ENCODE measurements at places on chromosomes 7 and 10.

- no peak for DNase-seq
Observed at GRCh38 chr7:34277016-34277802, 371.9 kb downstream of the BMPER start.

DNA sequence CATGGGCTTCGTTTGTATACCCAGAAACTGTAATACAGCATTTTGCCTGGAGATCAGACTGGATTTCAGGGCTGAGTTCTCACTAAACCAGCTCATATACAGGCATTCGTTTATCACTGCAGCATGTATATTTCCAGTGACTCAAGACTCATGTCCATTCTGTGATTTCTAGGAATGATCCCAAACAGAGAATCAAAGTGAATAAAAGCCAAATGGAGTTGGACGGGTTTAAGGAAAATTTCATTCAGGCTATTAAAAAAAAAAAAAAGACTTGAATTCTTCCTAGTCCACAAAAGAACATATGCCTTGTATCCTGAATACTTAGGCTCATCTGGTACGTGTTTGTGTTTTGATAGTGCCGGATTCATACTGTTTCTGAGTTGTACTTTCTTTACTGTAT is 46.8 kb downstream of the TET1 start:
- DNase-seq, result no peak

GRCh38 chr7:30330134-30331111 is 46.0 kb downstream of the ZNRF2 start:
- peak; percentile 87 for DNase-seq

- no peak for DNase-seq
Observed at GRCh38 chr7:610531-611280, 91.1 kb upstream of the PDGFA start.

GRCh38 chr7:36625247-36625646 is 99.0 kb downstream of the AOAH start:
- no peak for DNase-seq

- no peak for DNase-seq
Observed at GRCh38 chr7:44636041-44636584, 29.7 kb downstream of the OGDH start.

GRCh38 chr10:93680412-93681047 is 21.9 kb downstream of the FRA10AC1 start:
- DNase-seq, result peak; percentile 78

GRCh38 chr7:17934094-17934493 is 6.2 kb downstream of the SNX13 start:
- DNase-seq, result no peak

- DNase-seq, result no peak
Observed at GRCh38 chr7:1973321-1974251, 259.2 kb downstream of the MAD1L1 start.

DNA sequence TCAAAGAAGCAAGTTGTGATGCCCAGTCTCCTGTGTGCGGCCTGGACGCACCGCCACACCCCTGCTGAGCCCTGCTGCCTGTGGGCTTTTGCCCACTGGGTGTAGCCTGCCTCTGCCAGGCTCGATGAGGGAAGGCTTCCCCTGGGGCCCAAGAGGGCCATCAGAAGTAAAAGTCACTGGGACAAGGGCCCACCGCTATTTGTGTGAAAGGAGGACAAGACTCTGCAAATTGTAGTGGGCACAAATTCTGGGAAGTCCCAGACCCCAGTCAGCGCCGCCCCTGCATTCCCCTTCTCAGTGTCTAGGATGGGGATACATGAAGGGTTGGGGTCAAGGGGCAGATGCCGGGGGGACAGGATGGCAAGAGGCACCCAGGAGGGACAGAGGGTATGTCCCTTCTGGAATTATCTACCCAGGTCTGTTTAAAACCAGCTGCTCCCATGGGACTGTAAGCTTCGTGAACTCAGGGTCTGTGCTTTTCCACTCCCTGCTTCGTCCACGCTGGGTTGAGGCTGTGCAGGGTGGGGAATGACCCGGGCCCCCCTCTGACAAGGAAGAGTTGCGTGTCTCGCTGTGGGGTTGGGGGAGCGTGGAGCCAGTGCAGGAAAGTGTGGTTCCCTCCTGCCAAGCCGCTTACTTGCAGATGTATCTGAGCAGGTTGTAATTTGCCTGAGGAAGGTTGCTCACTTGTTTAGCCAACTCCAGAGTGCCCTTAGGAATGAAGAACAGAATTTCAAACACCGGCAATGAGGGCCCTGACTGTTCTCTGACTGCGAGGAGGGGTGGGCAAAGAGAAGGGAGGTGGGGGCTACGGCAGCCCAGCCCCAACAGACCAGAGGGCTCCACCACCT is 147.2 kb downstream of the MAPK8 start:
- no peak for DNase-seq

GRCh38 chr7:45986355-45987298 is 65.6 kb upstream of the IGFBP3 start:
- DNase-seq, result no peak

GRCh38 chr10:71460615-71461014 is 63.9 kb downstream of the CDH23 start:
- no peak for DNase-seq

- DNase-seq, result no peak
Observed at GRCh38 chr10:121284936-121285335, 313.3 kb downstream of the FGFR2 start.

GRCh38 chr10:71392292-71392691 is 4.4 kb upstream of the CDH23 start:
- no peak for DNase-seq

DNA sequence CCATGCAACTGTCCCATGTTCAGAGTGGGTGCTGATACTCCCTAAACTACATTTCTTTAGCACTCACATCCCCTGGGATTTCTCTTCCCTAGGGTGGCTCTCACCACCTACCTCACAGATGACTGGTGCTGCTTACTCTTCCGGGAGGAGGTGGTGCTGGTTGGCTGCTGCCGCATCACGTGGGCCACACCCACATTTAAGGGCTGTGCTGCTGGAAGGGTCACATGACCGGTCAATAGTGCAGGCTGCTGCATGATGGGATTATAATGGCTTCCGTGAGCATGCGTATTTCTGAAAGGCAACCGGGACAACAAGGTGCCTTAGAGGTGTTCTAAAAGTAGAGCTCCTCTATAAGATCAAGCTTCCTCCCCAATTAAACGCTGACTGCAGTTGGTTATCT is 76.8 kb downstream of the CLEC2L start:
- no peak for DNase-seq

DNA sequence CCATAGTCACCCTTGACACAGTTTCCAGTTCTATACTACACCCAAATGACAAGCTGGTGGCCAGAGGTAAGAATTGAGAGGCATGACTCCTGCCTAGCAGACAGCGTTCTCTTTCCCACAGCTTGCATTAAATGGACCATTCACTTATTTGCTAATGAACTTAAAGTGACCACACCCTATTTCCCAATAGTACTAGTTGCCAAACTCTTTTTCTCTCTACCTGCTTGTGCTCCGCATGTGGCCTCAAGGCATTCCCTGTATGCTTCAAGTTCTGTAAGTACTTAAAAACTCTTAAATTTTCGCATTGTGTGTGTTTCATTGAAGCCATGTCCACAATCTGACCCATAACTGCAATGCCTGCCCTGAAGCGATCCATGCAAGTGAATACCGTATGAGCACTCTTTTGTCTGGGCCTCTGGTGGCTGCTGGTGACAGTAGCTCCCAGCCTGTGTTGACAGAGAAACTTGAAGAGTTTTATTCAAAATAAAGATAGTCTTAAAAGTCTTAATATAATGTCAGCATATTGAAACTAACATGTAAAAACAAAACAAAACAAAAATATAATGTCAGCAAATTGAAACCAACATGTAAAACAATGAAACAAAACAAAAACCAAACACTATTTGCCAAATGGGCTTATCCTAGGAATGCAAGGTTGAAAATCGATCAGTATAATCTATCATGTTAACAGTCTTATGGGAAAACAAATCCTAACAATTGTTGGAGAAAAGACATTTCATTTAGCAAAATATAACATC is 73.6 kb downstream of the CCSER2 start:
- no peak for DNase-seq

DNA sequence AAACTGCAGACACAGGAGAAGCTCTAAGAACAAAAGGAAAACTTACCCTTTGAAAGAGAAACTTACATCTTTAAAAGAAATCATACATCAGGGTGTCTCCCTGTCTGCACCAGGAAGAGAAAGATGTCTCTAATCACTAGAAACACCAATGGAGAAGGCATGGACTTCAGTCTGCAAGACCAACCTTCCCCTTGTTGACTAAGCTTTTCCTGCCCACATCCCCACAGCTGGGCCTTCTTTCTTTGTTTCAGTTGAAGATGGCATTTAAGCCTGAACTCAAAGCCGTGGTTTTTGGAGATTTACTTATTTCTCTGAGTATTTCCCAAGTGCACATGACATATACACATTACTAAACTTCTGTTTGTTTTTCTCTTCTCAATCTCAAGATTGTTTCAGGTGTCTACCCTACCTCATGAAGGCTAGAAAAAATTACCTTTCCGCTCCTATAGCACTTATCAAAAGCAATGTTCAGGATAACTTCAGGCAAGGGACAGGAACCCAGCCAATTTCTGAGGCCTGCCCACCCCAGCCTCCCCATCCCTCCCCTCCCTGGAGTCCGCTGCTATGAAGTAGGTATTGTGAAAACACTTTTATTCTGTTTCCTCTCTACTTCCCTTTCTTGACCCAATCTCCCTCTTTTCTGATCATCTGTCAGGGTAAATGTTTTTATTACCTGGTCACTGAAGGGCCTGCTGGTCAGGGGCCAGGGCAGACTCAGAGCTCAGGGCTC is 2.8 kb upstream of the SLC29A3 start:
- no peak for DNase-seq

- no peak for DNase-seq
Observed at GRCh38 chr10:62000726-62001125, 99.2 kb downstream of the ARID5B start.

GRCh38 chr7:73824986-73825385 is 5.8 kb upstream of the CLDN4 start:
- DNase-seq, result no peak

GRCh38 chr7:29421010-29421956 is 142.4 kb upstream of the PRR15 start:
- no peak for DNase-seq

DNA sequence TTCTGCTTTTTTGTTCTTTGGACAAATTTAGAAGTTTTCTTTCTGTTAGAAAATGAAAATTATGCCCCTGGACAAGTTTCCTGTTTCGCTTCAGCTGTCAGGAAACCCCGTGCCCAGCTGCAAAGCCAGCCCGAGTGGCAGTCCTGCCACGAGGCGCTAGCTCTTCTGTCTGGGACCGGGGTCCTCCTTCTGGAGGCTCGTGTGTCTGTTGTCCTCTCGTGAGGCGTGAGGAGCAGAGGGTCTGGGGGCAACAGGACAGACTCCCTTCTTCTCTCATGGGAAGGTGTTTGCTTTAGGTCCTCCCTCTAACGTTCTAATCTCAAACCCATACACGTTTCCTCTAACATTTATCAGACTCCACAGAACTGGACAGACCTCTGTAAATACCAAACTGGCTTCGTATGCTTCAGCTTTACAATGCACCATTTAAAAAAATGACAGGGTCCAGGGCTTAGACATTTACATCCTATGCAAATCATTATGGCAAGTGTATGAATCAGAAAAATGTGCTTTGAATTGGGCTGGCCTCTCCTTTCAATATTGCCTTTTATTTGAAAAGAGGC is 184.5 kb upstream of the SHH start:
- DNase-seq, result no peak

DNA sequence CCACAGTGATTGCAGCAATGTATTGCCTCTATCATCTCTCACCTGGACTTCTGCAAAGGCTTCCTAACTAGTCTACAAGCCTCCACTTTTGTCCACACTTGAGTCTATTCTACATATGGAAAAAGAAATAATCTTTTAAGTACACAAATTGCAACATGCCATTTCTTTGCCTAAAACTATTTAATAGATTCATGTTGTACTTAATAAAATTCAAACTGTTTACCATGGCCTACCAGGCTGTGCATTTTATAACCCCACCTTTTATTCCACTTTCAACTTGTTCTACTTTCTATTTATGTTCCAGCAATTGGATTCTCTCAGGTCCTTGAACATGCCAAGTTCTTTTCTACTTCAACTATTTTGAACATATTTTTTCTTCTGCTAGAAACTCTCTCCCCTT is 128.7 kb downstream of the GPR85 start:
- DNase-seq, result no peak

DNA sequence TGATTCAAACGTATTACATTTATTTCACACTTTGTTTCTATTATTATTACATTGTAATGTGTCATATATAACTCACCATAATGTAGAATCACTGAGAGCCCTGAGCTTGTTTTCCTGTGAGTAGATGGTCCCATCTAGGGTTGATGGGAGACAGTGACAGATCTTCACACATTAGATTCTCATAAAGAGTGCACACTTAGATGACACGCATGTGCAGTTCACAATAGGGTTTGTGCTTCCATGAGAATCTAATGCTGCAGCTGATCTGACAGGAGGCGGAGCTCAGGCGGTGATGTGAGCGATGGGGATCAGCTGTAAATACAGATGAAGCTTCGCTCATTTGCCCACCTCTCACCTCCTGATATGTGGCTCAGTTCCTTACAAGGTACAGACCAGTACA is 36.1 kb downstream of the BMPER start:
- DNase-seq, result no peak

- DNase-seq, result no peak
Observed at GRCh38 chr10:3331690-3332230, 159.2 kb upstream of the PITRM1 start.

GRCh38 chr7:156196649-156197048 is 384.4 kb upstream of the SHH start:
- DNase-seq, result no peak

- no peak for DNase-seq
Observed at GRCh38 chr10:88067737-88068136, 204.3 kb downstream of the PTEN start.

DNA sequence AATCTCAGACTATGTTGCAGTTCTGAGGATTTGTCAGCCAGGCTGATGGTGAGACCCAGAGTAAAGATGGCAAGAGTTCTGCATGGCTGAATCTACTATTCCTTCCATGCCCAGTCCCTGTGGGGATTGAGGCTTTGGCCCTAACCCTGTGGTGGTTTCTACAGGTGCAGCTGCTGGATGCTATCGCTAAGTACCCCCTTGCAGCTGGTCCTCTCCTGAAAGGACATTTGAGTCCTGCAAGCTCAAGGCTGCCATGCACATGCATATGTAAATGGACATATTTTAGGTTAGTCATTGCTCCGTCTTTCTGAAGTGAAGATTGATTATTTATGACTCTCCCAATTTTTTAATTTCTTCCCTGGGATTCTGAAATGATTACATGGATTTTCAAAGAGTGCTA is 1122.2 kb upstream of the CELF2 start:
- DNase-seq, result peak; percentile 97

DNA sequence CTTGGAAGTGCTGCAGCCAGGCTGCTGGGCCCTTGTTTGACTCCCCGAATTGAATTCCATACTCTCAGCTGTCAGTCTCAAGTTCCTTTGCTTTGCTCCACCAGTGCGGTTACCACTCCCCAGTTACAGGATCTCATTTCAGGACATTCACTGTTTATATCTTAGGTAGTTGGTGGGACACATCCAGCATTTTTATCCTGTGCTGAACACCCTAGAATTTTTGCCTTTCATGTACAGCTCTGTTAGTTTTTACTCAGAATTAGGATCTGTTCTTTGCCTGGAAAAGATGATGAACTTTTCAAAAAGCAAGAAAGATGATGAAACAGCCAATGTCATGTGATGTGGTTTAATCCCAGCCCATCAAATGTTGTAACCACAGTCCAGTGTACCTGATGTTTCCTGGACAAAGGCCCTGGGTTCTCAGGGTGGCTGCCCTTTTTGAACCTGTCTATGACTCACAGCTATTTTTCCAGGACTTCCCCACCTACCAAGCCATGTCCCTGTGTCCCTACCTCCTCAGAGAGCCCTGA is 149.7 kb downstream of the NOC3L start:
- no peak for DNase-seq

Data from Karpas-422 (cell line).